CD4-positive, alpha-beta T cell (primary cell): ENCODE measurements at places on chromosomes 1 and 21.

- peaks cover 97% of the 10 kb centered on the region for H3K4me1 ChIP-seq
- H3K27ac ChIP-seq: peak overlapping the region; percentile 70
- peak; percentile 55 for DNase-seq
- no peaks in the 10 kb centered on the region for H3K36me3 ChIP-seq
- no peak overlapping the region for H3K4me3 ChIP-seq
Observed at GRCh38 chr1:110636149-110636935, 30.2 kb upstream of the KCNA2 start.

GRCh38 chr1:223733898-223734852 is 21.8 kb downstream of the CAPN2 start:
- no peak overlapping the region for H3K4me3 ChIP-seq
- peaks cover 61% of the 10 kb centered on the region for H3K36me3 ChIP-seq
- no peaks in the 10 kb centered on the region for H3K27me3 ChIP-seq
- no peak overlapping the region for H3K27ac ChIP-seq
- H3K4me1 ChIP-seq: peaks cover 30% of the 10 kb centered on the region
- DNase-seq: no peak

GRCh38 chr1:154556422-154556821 is 2.0 kb downstream of the UBE2Q1 start:
- no peaks in the 10 kb centered on the region for H3K27me3 ChIP-seq
- H3K4me1 ChIP-seq: peaks cover 46% of the 10 kb centered on the region
- peaks cover 50% of the 10 kb centered on the region for H3K36me3 ChIP-seq
- no peak for DNase-seq
- no peak overlapping the region for H3K27ac ChIP-seq

DNA sequence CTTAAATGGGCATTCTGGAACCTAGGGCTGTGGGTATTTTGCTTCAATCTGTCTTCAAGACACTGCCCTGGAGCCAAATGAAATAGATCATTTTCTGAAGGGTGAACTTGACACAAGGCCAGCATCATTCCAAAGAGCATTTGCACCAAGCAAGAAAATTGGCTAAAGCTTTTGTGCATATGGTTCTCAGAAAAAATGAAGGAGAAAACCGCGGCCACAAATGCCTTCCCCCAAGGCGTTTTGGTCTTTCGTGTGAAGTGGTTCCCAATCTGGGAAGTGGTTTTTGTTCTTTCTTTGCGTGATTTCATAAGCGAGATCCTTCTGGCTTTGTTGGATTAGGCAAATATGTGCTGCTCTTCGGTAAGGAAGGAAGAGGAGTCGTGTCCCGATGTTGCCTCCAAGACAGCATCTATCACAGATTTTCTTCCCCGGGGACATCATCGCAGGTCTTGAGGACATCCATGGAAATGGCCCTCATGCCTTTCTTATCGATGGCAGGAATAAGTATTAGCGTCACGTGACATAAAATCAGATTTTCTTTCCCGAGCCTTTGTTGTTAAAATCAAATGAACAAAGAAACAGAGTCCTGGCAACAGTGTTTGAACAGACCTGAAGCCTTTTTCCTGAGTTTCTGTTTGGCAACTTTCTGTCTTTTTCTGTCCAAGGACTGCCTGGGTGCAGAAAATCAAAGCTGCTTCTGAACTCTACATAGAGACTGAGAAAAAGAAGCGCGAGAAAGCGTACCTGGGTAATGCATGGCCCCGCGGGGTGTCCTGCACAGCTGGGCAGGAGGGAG is 31.0 kb downstream of the ATP5PO start:
- no peaks in the 10 kb centered on the region for H3K27me3 ChIP-seq
- H3K27ac ChIP-seq: no peak overlapping the region
- H3K4me3 ChIP-seq: no peak overlapping the region
- H3K4me1 ChIP-seq: no peaks in the 10 kb centered on the region

- DNase-seq: no peak
- no peaks in the 10 kb centered on the region for H3K4me1 ChIP-seq
- no peak overlapping the region for H3K27ac ChIP-seq
- no peaks in the 10 kb centered on the region for H3K36me3 ChIP-seq
Observed at GRCh38 chr21:17388226-17388625, 124.6 kb upstream of the CXADR start.

DNA sequence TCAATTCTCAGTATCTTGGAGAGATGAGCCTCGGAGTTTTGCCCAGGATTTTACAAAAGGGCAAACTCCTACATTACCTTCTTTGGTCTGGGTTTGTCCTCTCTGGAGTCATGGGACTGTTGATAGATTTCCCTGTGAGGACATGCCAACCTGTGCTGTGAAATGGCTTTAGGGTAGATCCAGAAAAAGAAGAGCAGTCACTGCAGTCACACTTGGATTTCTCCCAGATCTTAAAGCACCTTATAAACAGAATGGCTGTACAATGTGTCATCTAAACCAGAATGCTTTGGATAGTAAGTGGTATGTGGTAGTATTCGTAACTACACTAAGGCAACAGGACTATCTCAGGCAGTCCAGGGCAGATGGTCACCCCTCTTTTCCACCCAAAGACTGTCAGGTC is 1.9 kb upstream of the CSRP1 start:
- no peak overlapping the region for H3K4me3 ChIP-seq
- H3K4me1 ChIP-seq: peaks cover 35% of the 10 kb centered on the region
- H3K27me3 ChIP-seq: no peaks in the 10 kb centered on the region
- no peaks in the 10 kb centered on the region for H3K36me3 ChIP-seq
- no peak overlapping the region for H3K27ac ChIP-seq

DNA sequence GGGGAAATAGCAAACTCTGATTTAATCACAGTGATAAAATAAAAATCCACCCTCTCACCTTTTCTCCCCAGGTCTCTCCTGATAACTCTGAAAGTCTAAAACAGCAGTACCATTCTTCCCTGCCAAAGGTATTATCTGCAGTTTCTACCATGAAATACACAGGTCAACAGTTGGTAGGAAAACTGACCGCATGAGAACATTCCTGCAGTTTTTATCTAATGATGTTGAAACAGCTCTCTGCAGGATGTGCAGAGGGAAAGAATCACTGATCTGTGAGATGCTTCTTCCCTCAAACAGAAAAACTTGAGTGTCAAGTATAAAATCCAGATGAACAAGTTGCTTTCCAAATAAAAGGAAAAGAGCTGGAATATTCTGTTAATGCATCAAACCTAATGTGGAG is 39.1 kb downstream of the KCNJ6 start:
- no peak for DNase-seq
- H3K4me1 ChIP-seq: no peaks in the 10 kb centered on the region
- no peak overlapping the region for H3K4me3 ChIP-seq

GRCh38 chr21:31866077-31866511 is 6.7 kb upstream of the HUNK start:
- H3K4me1 ChIP-seq: no peaks in the 10 kb centered on the region
- H3K27me3 ChIP-seq: peaks cover 15% of the 10 kb centered on the region
- H3K4me3 ChIP-seq: no peak overlapping the region
- no peaks in the 10 kb centered on the region for H3K36me3 ChIP-seq

DNA sequence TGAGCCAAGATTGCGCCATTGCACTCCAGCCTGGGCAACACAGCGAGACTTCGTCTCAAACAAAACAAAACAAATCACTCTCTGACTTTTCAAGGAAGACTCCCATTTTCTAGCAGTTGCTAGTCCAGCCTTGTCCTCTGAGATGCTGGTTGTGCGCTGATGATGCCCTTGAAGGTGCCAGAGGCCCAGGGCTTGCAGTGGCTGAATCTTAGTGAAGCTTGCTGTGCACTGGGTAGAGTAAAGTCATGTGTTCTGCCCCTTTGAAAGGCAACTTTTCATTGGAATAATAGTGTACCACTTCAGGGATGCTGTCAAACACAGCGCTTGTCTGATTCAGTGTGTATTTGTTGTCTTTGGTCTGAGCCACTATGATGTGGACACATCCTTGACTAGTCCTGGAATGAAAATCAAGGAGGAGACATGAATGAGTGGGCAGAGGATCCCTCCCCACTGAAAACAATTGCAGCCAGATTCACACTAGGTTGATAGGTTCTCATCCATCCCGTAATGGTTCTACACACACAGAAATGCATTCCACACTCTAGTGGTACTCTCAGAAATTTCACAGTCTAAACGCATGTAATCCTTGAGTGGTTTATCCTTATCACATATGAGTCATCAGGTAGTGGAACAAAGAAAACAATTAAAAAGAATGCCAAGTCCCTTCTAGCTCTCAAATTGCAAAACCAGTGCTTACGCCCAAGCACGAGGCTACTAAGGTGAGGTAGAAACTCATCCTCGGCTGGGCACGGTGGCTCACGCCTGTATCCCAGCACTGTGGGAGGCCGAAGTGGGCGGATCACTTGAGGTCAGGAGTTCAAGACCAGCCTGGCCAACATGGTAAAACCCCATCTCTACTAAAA is 17.8 kb upstream of the TDRD10 start:
- no peak overlapping the region for H3K4me3 ChIP-seq
- H3K36me3 ChIP-seq: no peaks in the 10 kb centered on the region
- DNase-seq: no peak
- H3K27me3 ChIP-seq: no peaks in the 10 kb centered on the region
- no peak overlapping the region for H3K27ac ChIP-seq

DNA sequence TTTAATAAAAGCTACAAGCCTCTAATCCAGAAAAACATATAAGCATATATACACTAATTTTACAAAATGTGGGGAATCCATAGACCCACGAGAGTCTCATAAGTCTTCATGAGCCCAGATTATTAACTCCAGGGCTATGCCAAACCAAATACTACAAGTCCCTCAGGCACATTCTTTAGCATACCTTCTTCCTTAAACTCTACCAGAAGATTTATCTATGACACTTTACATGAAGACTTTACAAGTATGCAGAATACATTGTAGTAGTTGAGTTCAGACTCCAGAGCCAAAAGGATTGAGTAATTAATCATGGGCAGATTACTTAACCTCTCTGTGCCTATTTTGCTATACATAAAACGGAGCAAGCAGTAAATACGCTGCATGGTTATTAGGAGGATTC is 793.7 kb upstream of the ADGRL2 start:
- H3K4me1 ChIP-seq: no peaks in the 10 kb centered on the region
- H3K36me3 ChIP-seq: no peaks in the 10 kb centered on the region
- DNase-seq: no peak

- H3K36me3 ChIP-seq: no peaks in the 10 kb centered on the region
- no peak overlapping the region for H3K4me3 ChIP-seq
- no peaks in the 10 kb centered on the region for H3K27me3 ChIP-seq
Observed at GRCh38 chr1:5667513-5668325, 324.5 kb downstream of the NPHP4 start.

DNA sequence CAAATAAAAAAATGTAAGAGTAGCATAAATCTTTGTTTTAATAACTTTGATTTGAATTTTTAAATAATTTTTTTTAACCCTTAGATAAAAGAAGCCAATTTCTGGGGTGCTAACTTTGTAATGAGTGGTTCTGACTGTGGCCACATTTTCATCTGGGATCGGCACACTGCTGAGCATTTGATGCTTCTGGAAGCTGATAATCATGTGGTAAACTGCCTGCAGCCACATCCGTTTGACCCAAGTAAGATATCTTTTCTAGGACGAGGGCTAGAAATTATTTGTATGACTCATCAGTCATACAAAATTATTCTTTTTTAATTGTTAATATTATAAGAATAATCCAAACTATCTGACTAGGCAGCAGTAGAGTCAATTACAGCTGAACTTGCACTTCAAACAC is 71.2 kb downstream of the GPR161 start:
- no peaks in the 10 kb centered on the region for H3K27me3 ChIP-seq
- no peak overlapping the region for H3K4me3 ChIP-seq
- no peak for DNase-seq
- no peaks in the 10 kb centered on the region for H3K4me1 ChIP-seq
- H3K36me3 ChIP-seq: peaks cover 49% of the 10 kb centered on the region
- H3K27ac ChIP-seq: no peak overlapping the region

- H3K27me3 ChIP-seq: peaks cover 6% of the 10 kb centered on the region
- H3K4me3 ChIP-seq: no peak overlapping the region
- no peak overlapping the region for H3K27ac ChIP-seq
Observed at GRCh38 chr1:22776035-22776613, 65.5 kb downstream of the EPHB2 start.

DNA sequence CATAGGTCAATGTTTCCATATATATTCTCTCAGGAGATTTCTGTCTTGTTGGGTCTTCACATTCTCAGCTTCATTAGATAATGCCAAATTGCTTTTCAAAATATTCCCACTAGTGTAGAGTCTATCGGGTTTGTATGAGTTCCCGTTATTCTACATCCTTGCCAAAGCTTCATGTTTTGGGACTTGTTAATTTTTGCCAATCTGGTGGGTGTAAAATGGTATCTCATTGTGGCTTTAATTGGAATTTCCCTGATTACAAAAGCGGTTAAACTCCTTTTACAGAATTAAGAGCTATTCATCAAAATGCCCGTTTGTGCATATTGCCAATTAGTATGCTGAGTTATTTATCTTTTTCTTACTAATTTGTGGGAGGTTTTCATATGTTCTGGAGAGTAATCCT is 708.4 kb upstream of the ADAMTS5 start:
- H3K27me3 ChIP-seq: no peaks in the 10 kb centered on the region
- H3K4me1 ChIP-seq: no peaks in the 10 kb centered on the region
- no peak overlapping the region for H3K4me3 ChIP-seq
- no peaks in the 10 kb centered on the region for H3K36me3 ChIP-seq
- no peak for DNase-seq

DNA sequence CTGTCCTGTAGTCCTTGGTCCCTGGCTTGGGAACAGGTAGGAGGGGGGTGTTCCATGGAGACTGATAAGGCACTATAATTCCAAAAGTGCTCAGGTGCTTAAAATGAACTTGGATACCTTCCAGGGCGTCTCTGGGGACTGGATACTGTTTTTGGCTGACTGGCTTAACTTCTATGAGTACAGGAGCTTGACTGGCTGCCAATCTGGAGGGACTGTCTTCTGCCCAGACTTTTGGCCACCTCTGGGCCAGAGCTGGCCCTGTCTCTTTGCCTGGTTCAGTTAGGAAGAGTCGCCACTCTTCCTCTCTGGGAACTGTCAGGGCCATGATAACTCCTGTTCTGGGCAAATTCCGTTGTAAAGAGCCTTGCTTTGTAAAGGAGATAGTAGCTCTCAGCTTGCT is 407.0 kb downstream of the TGFB2 start:
- H3K36me3 ChIP-seq: no peaks in the 10 kb centered on the region
- H3K27me3 ChIP-seq: no peaks in the 10 kb centered on the region
- H3K27ac ChIP-seq: no peak overlapping the region
- H3K4me3 ChIP-seq: no peak overlapping the region
- H3K4me1 ChIP-seq: no peaks in the 10 kb centered on the region

GRCh38 chr1:26336477-26337205 is 17.3 kb downstream of the CRYBG2 start:
- peak overlapping the region; percentile 70 for H3K4me3 ChIP-seq
- H3K36me3 ChIP-seq: no peaks in the 10 kb centered on the region
- peaks cover 20% of the 10 kb centered on the region for H3K4me1 ChIP-seq
- DNase-seq: peak; percentile 93

DNA sequence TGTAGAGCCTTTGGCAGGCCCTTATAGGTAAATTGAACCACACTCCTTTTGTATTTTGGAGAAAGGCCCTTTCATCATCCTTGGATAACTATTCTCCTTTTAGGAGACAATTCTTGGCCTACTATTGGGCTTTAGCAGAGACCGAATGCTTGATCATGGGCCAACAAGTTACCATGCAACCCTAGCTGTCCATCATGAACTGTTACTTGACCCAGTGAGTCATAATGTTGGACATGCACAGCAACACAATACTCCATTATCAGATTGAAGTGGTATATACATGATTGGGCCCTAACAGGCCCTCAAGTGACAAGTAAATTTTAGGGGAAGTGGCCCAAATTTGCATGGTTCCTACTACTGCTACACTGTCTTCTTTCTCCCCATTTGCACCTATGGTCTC is 84.4 kb downstream of the CATSPERE start:
- no peaks in the 10 kb centered on the region for H3K27me3 ChIP-seq
- no peak overlapping the region for H3K4me3 ChIP-seq
- H3K4me1 ChIP-seq: no peaks in the 10 kb centered on the region

- no peak overlapping the region for H3K4me3 ChIP-seq
- H3K4me1 ChIP-seq: peaks cover 56% of the 10 kb centered on the region
- no peak overlapping the region for H3K27ac ChIP-seq
- peak; percentile 48 for DNase-seq
Observed at GRCh38 chr1:13764588-13765332, 64.8 kb downstream of the PRDM2 start.
